Astrocyte (in vitro differentiated cells and primary cell): ENCODE measurements at places on chromosomes 1 and 21. TPM values are rescaled to one million over a fixed set of nuclear protein-coding genes. Genes with fewer than 3 reads are reported as not detected.
A peak's percentile ranks its signal among the peaks of the same experiment; 100 is the strongest.

DNA sequence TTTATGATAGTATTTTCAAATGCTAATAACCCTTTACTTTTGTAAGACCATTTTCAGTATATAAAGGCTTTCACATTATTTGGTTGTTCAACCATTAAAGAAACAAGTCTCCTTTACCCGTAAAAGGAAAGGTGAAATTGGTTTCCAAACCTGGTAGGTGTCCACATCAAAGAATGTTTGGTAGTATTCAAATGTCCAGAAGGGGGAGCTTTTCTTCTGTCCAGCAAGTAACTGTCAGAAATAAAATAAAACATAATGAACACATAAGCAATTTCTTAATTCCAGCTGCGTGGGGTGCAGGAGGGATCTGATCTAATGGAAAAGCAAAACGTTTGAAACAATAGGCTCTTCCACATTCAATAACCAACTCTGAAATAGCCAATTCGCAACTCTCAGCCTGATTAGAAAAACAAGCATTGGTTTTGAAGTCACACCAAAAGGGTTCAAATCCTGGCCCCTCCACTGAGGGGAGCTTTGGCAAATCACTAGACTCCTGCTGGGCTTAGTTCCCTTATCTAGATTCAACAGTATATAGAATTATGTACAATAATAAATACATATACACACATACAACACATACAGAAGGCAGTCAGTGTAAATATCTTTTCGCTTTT, 11.0 kb downstream of the YIPF1 start:
- DNase-seq, result peak; percentile 39

GRCh38 chr21:41663805-41664788, 102.8 kb downstream of the RIPK4 start:
- DNase-seq, result no peak

GRCh38 chr1:111602974-111603373, 16.6 kb upstream of the RAP1A start:
- DNase-seq, result no peak

GRCh38 chr1:67830226-67830625, 3.0 kb downstream of the GNG12 start:
- DNase-seq, result peak; percentile 41

CAPN8 gene
- total RNA-seq, result not detected in 2 replicates

COL8A2 gene
- total RNA-seq, result 3.4 and 10.8 TPM in 2 replicates
